T-helper 22 cell (primary cell): ENCODE measurements at places on chromosomes 6 and 20.

- DNase-seq, result peak; percentile 46
Observed at GRCh38 chr6:158220786-158221442, 52.8 kb downstream of the GTF2H5 start.

GRCh38 chr20:11826334-11826733, 91.4 kb upstream of the BTBD3 start:
- DNase-seq, result no peak

- no peak for DNase-seq
Observed at GRCh38 chr6:168294901-168295300, 24.7 kb downstream of the DACT2 start.

- no peak for DNase-seq
Observed at GRCh38 chr6:123276546-123276980, 280.5 kb downstream of the CLVS2 start.

- DNase-seq, result no peak
Observed at GRCh38 chr20:48708116-48708515, 119.7 kb downstream of the PREX1 start.

GRCh38 chr6:131336596-131336995, 201.3 kb downstream of the AKAP7 start:
- DNase-seq, result no peak

DNA sequence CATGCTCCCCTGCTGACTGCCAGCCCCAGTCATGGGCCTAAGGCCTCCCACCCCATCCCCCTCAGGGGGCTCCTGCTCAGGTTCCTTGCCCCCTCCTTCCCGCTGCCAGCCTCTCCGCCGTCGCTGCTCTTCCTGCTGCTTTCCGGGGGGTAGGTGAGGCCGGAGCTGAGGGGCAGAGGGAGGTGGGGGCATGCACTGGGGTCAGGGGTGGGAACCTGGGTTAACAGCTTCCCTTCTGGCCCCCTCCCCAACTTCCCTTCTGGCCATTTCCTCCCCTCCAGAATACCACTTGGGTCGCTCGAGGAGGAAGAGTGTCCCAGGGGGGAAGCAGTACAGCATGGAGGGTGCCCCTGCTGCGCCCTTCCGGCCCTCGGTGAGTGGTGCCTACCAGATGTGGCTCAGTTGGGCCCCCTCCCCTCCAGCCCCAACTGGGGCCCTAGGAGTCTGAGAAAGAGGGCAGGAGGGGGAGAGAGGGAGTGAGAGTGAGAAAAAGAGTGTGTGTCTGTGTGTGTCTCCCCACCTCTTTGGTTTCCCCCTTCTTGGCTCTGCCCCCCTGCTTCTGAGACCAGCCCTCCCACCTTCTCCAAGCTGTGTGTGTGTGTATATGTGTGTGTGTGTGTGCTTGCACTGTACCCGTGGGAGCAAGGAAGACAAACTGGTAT, 12.1 kb downstream of the SYNGAP1 start:
- no peak for DNase-seq
